ENCODE measurements at places on chromosomes 12 and 14.

GRCh38 chr12:116662612-116663144 lies 75.2 kb downstream of the SPRING1 start:
- no peak for DNase-seq

DNA sequence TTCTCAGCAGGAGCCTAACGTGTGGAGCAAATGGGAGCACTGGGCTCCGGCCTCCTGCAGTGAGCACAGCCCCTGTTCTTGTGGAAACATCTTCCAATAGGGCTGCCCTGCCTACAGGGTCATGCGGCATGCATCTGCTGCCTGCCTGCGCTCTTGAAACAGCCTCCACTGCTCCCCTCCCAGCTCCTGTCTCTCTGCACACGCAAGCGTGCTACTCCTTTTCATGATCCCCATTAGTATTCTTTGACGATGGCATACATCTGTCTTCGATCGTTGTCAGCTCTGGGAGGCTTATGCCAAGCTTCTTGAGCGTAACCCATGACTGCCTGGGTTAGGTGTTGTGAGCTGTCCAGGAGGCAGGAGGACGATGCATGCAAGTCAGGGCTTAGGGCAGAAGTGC lies 23.1 kb downstream of the NTF3 start:
- DNase-seq = no peak

- no peak for DNase-seq
Measured at GRCh38 chr12:110141389-110141788, 17.2 kb downstream of the IFT81 start.

- DNase-seq = peak; percentile 41
Measured at GRCh38 chr12:57590864-57591781, at the start of gene PIP4K2C. Gene PIP4K2C (plus strand): TSS chr12:57591192. CDS start chr12:57591290, 98 bp downstream.

DNA sequence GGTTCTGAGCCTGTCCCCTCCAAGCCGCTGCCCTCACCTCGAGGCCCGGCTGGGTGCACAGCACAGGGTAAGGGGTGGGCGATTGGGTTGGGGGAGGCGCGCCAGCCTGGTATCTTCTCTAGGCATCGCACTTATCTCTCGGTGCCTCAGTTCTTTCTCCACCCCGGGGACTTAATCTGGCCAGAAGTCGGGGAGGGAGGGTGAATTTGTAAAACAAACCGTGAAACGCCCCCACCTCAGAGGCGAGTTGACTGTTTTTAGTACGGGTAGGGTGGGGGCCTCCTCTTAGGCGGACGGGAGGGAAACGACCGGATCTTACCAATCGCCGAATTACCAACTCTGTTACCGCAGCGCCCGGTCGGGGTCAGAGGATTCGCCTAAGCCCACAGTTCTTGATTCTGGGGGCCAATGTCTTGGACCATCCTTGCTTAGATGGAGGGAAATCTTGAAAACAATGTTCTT lies 1.4 kb upstream of the TBX3 start:
- DNase-seq = no peak

DNA sequence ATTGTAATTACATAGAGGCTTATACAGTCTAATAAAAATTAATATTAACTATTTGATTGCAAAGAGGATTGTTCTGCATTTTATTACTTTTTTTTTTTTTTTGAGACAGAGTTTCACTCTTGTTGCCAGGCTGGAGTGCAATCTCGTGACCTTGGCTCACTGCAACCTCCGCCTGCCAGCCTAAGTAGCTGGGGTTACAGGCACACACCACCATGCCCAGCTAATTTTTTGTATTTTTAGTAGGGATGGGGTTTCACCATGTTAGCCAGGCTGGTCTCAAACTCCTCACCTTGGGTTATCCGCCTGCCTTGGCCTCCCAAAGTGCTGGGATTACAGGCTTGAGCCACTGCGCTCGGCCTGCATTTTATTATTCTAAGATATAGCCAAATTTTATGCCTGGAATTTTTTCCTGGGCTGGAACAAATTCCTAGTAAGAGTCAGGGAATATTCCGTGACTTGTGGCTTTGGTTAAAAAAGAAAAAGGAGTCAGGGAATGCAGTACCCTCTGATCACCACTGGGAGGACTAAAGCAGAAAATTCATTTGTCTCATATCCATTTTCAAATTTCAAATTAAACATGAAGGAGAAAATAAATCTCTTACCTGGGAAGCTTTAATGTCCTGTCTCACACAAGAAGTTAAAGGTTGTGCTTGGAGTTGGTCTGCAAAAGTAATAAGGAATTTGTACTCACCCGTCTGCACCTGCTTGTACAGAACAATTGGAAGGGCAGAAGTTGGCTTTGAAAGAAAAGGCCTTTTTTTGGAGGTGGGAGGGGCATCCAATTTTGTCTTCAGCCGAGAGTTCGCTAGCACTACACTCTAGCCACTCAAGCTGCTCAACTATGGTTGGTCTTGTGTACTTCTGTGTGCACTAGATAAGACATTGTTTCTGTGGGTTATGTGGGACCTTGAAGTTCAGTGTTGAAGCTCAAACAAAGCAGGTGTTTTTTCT lies 8.7 kb downstream of the MARK3 start:
- no peak for DNase-seq

DNA sequence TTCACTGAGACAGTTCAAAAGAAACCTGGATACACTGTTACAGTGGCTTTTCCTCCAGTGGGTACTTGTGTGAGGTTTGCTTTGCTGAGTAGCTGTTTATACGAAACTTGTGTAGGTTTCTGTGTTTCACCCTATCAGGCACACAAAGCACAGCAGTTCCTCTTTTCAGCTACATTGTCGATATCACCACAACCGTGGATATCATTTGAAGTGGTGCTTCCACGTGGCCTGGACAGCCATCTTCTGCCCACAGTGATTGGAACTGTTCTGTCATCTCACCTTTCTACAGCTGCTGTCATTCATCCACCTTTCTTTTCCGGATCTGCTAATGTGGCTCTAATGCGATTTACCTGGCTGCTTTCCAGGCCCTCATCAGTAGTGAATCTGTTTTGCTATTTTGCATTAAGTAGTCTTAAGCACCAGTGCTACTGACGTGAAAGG lies 368.8 kb downstream of the SYT1 start:
- DNase-seq = no peak

DNA sequence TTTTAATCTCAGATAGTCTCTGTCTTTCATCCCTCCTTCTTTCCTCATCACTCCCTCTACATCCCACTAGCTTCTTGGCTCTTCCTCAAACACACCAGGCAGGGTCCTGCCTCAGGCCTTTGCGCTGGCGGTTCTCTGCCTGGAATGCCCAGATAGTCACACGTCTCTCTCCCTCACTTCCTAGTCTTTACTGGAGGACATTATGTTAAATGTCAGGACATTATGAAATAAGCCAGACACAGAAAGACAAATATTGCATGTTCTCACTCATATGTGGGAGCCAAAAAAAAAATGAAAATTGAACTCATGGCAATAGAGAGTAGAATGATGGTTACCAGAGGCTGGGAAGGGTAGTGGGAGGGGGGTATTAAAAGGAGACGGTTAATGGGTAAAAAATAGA lies 442.0 kb downstream of the MED13L start:
- DNase-seq = no peak

GRCh38 chr12:612293-612692 lies 51.0 kb downstream of the NINJ2 start:
- no peak for DNase-seq

All from cerebellar nuclear complex (tissue), 1 donor.